ENCODE measurements at places on chromosomes 6 and 20. TPM values are rescaled to one million over a fixed set of nuclear protein-coding genes. Genes with fewer than 3 reads are reported as not detected.

The SRSF12 gene
- total RNA-seq: 0.15 TPM

The HTR1E gene
- not detected for total RNA-seq

DNA sequence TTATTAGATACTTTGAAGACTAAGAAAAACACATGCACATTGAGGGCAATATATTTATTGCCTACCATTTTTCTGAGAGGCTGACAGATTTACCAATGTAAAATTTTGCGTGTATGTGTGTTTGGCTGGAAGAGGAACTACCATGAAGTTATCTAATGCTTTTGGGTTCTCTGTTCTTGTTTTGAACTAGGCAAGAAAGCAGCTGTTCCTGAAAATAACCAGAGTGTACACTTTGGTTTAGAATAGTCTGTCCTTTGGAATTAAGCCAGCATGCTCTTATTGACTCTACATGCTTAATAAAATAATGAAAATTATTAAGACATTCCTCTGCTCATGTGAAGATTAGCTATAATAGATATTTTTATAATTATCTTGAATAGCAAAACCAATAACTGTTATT, 129.2 kb downstream of the MYB start:
- DNase-seq: no peak

- DNase-seq: no peak
Observed at GRCh38 chr6:157172231-157172701, 151.1 kb downstream of the TMEM242 start.

DNA sequence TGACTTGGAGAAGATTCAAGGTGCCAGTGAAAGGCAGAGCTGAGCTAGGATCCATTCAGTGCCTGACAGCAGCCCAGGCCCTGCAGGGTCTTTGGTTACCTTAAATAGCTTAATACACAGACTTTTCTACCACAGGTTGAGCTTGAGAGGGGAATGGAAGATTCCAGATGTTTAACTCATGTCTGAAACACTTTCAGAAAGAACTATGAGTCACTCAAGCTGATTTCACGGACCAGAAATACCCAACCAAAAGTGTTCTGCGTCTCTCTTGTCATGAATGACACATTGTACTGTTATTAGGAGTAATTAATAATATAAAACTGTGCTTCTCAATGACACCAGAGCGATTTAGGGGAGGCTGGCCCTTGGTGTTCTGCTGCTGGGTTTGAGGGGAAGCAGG, 6.4 kb upstream of the PMEPA1 start:
- no peak for DNase-seq

GRCh38 chr6:158849899-158850806, 31.0 kb upstream of the EZR start:
- no peak for DNase-seq
